ENCODE measurements at places on chromosomes 1 and 21.

DNA sequence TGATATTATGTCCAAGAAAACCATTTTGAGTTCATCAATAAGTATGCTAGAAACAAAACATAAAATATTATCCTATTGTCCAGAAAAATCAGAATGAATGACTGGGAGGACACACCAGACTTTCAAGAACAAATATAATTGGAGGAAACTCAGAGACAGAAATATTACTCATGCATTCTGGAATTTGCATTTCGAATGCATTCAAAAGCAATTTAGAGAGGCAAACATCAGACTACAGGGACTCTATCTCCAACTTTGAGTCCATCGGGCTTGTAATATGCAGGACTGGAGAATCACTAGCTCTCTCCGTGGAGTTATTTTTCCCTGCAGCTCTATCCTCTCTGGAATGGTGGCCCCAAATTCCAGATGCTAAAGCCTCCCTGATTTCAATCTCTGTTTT, 161.8 kb downstream of the CDC42BPA start:
- no peak for DNase-seq

DNA sequence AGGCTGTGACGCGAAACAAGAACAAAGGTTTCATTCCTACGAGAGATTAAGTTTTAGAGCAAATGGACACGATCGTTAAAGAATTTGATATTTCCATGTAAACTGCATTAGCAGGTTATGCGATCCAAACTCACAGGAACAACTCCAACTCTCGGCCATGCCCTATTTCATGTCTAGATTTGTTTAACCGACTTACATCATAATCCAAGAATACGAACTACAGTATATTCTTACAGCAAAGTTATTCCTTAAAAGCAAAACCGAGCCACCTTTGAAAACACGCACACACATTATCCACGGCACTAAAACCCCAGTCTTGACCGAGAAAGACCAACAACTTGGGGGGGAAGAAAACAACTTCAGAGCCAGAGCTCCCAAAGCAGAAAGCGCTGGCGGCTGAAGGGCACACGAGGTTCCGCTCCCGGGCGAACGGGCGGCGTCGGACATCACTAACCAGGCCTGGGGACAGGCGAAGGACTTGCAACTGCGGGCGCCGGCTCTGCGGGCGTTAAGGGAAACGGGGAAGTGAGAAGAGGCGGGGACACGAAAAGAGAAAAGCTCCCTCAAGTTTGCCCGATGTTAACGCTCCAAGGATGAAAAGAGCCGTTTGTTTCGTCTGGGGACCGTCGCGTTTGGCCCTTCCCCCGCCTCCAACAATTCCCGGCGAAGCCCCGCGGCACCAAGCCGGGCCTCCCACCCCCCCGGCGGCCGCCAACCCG, 690 bp downstream of the B3GALNT2 start:
- DNase-seq = peak; percentile 65

DNA sequence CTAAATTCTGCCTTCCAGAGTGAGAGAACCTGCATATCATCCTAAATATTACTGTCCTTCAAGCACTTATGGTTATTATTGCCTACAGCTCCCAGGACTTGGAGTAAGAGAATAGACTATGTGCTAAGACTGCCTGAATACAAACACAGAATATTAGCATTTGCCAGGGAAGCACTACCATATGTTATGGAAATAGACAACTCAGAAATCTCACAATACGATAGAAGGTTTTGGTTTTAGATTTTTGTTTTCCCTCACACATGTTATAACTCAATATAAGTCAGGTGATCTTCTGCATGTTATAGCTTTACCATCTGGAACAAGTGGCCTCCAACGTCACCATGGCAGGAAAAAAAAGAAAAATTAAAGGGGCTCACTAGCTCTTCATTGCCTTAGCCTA, 413.9 kb downstream of the LRRIQ3 start:
- no peak for DNase-seq

GRCh38 chr21:38455403-38455802, 42.9 kb downstream of the ERG start:
- no peak for DNase-seq

- DNase-seq = no peak
Measured at GRCh38 chr1:53410100-53410541, 49.1 kb upstream of the DMRTB1 start.

- peak; percentile 26 for DNase-seq
Measured at GRCh38 chr1:18557621-18558465, 72.8 kb upstream of the PAX7 start.

DNA sequence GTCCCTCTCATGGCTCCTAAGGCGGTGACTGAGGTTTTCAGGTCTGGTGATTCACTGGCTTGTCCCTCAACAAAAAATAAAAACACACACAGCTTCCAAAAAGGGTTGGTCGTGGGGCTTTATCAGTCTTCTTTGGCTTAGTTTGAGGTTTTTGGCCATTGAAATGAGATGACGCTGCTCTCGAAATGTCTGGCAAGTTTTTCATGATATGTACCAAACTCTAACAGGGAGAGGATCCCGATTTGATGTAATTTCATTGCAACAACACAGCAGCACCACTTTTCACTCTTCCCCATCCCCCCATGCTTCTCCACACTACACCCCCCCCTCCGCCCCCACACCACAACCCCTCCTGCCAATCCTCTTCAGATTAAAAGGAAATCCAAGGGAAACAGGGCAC, 187.1 kb upstream of the NFIA start:
- no peak for DNase-seq

GRCh38 chr1:148296511-148296910, 144.4 kb upstream of the NBPF11 start:
- no peak for DNase-seq

GRCh38 chr1:205748403-205749233, 1.4 kb downstream of the NUCKS1 start:
- no peak for DNase-seq

DNA sequence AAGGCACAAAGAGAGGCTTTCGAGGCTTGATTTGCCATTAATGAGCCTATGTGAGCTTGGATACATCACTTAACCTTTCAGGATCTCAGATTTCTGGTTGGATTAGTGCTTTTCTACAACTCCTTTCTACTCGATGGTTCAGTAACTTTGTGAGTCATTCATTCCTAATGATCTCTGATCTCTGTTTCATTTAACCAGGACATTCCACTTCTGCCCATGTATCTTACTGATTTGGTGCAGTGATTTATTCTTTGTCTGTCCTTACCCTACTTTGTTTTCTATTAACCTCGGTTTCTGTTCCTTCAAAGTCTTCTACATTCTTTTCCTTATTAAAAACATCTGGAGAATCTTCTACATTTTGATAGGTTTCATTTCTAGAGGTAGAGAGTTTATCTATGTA, 94.6 kb upstream of the ZBTB18 start:
- no peak for DNase-seq

- DNase-seq = no peak
Measured at GRCh38 chr1:160411271-160412027, 11.1 kb downstream of the VANGL2 start.

GRCh38 chr1:62057641-62058290, 136.9 kb upstream of the L1TD1 start:
- no peak for DNase-seq

DNA sequence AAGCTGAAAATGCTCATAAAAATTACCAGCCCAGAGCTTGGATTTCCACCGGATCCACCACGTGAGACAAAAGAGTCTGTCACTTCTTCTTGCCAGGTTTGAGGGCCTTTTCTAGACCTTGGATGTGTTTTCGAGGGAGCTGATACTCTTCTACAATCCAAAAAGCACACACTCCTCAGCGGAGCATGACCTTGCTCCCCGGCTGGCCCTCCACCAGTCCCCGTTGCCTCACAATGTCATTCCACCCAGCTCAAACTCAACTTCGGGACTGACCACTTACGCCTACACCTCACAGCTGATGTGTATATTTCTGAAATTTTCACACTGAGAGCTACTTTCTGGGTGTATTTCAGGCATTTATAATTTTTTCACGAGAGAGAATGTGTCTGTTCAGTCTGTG, 20.6 kb downstream of the EIF2D start:
- DNase-seq = peak; percentile 77

GRCh38 chr1:186429017-186429416, 31.9 kb downstream of the PDC start:
- DNase-seq = no peak

DNA sequence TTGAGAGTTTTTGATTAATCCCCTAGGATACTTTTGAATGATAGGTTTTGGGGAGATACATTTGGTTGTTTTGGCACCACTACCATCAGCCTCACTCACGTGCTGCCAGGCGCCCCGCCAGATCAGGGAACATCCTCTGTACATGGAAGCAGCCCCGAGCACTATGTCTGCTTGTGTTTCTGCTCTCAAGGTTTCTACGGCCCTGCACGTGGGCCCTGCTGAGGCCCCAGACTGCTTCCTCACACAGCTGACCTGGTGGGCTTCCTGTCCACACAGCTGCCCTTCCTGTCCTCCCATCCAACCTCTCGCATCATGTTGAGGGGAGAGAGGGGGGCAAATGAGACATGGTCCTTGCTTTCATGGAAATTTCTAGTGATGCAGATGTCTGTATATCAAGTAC, 20.0 kb downstream of the ADARB1 start:
- no peak for DNase-seq

GRCh38 chr1:193754732-193755427, 568.5 kb upstream of the B3GALT2 start:
- no peak for DNase-seq

GRCh38 chr1:117045644-117046043, 14.5 kb upstream of the TTF2 start:
- DNase-seq = no peak

GRCh38 chr1:171984262-171984661, 143.0 kb downstream of the DNM3 start:
- DNase-seq = no peak

GRCh38 chr1:5933676-5934057, 58.6 kb downstream of the NPHP4 start:
- no peak for DNase-seq

DNA sequence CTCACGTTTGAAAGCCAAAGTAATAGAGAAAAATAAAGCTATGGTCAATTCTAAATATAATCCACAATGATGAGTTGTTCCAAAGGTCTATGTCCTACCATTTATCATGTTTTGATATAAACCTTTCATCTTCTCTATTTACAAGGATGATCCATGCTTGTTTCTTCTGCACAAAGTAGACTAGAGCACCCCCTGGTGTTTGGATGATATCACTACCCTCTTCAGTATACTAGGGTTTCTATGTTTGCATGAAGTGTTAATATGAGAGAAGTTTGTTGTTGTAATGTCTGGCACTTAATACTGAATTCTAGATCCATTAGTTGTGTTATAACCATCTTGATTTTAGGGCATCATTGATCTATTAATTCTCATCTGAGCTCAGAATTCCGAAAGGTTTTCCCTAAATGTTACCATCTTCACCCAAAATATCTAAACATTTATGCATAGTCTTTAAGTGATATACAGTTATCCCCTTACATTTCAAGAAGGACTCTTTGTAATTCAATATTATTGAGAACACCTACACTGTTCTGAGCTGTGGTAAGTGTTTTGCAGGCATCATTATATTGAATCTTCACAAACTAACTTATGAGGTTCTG, 21.1 kb downstream of the CLDN8 start:
- DNase-seq = no peak

GRCh38 chr1:10160907-10161490, 49.4 kb upstream of the KIF1B start:
- peak; percentile 24 for DNase-seq

- DNase-seq = no peak
Measured at GRCh38 chr1:179003512-179004066, 22.1 kb upstream of the FAM20B start.

GRCh38 chr1:114502080-114502479, 8.9 kb downstream of the TRIM33 start:
- DNase-seq = no peak

DNA sequence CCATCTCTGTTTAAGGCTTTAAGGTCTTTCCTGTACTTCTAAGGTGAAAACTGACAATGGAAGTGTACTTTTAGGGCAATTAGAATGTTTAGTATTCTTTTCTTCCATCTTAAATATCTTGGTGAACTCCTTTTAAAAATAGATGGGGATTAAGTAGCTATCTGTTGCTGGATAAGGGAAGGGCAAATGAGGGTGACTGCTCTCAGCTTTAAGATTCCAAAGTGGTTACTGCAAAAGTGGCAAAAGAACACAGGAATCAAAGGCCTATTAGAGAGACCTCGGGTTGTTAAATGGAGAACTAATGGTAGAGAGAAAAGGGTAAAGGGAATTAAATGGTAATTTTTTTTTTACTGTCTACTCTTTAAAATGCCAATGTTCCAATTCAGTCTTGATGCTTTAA, 774.1 kb upstream of the B3GALT2 start:
- no peak for DNase-seq

DNA sequence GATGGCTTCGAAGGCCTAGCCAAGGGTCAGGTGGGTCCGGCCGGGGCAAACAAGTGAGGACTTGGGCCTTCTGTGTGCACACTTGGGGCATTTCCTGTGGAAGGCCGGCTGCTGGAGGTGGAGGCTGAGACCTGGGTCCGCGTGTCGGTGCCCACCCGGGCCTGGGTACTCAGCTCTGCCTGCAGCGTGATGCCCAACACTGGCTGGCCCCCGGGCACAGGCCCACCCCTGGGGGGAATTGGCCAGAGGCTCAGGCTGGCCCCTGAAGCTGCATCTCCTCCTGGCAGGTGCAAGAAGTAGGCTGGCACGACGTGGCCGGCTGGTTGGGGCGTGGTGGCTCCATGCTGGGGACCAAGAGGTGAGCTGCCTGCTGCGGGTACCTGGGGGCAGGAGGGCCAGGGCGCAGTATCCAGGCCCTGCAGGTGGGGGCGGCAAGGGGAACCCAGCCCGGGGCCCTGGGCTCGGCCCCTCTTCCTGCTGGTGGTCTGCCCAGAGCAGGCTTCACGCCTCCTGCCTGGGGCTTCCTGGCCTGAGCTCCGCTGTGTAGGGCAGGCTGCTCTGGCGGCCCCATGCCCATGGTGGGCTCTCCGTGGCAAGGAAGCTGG, 17.2 kb downstream of the CFAP410 start:
- DNase-seq = no peak

DNA sequence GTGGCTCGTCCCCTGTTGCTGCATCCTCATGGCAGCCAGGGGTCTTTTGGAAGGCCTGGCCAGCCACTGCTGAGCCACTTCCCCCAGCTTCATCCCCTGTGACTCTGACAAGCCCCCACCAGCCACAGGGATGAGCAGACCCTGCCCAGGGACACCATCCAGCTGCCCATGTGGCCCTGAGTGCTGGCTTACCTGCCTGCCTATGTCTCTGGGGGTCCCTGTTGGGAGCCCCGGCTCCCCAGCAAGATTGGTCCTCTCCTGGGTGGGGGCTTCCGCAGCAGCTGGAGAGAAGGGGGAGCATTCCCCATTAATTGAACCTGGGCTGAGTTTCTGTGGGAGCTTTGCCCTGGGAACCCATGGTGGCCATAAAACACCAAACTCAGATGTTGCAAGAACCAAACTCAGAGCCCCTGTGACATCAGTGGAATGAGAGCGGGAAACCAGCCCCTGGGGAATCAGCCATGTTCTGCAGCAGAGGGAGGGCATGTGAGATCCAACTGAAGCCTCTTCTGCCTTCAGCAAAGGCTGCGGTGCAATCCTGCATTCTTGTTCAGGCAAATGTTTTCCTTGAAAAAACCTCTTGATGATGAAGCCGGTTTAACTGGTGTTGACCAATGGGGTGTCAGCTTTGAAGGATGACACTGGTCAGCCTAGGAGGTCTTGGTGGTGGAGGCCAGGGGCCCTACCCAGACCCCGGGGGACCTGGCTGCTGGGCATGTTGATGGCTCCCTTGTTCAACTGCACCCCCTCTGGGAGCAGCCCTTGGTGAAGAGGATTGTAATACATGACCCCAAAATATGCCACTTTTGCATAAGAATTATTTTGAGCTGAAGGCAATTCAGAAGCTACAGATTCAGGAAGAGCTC, 28.3 kb upstream of the COL18A1 start:
- no peak for DNase-seq

GRCh38 chr21:18368205-18368604, 35.4 kb downstream of the TMPRSS15 start:
- DNase-seq = no peak
